ENCODE measurements at places on chromosomes 6 and 20. TPM values are rescaled to one million over a fixed set of nuclear protein-coding genes. Genes with fewer than 3 reads are reported as not detected.

The CST7 gene
- not detected for total RNA-seq

The SLC22A2 gene
- total RNA-seq, result under 0.01 TPM

The IL17A gene
- not detected for total RNA-seq

The APMAP gene
- 93.7 TPM for total RNA-seq

The GTSF1L gene
- total RNA-seq, result not detected

The MUC22 gene
- total RNA-seq, result not detected

The CD83 gene
- 3.1 TPM for total RNA-seq

The SLC22A7 gene
- not detected for total RNA-seq

The GMNN gene
- 46.0 TPM for total RNA-seq

The ZBTB46 gene
- total RNA-seq, result 4.8 TPM

The FAM83B gene
- 0.28 TPM for total RNA-seq

The MARCKS gene
- total RNA-seq, result 119 TPM

The PRL gene
- total RNA-seq, result not detected

The VSX1 gene
- not detected for total RNA-seq

The ELOVL4 gene
- total RNA-seq, result 6.2 TPM

The MAS1 gene
- total RNA-seq, result under 0.01 TPM

The HSPA1L gene
- 1.3 TPM for total RNA-seq

The AKAP12 gene
- 198 TPM for total RNA-seq

The SNAP91 gene
- total RNA-seq, result not detected

The ARMH2 gene
- not detected for total RNA-seq

The B4GALT5 gene
- 17.1 TPM for total RNA-seq

The ASF1A gene
- 11.8 TPM for total RNA-seq

The RIPOR2 gene
- total RNA-seq, result 1.1 TPM

The GSTA2 gene
- total RNA-seq, result not detected

The RIPK1 gene
- 23.6 TPM for total RNA-seq

The GJA10 gene
- total RNA-seq, result not detected

The BPIFA1 gene
- total RNA-seq, result not detected

The PSORS1C1 gene
- 0.19 TPM for total RNA-seq

The NFATC2 gene
- total RNA-seq, result 0.19 TPM

The PIGU gene
- 7.1 TPM for total RNA-seq

The FBXO9 gene
- 36.4 TPM for total RNA-seq

The BPIFB3 gene
- total RNA-seq, result not detected

The OTOR gene
- total RNA-seq, result not detected

The POM121L2 gene
- not detected for total RNA-seq

The SAMD5 gene
- total RNA-seq, result under 0.01 TPM

The TBX18 gene
- total RNA-seq, result 37.5 TPM

The XKR7 gene
- under 0.01 TPM for total RNA-seq

The MUCL3 gene
- total RNA-seq, result not detected

The TEAD3 gene
- total RNA-seq, result 6.9 TPM

The RUNX2 gene
- 1.7 TPM for total RNA-seq

The KHDRBS2 gene
- total RNA-seq, result not detected

The BPIFB2 gene
- total RNA-seq, result not detected
